ENCODE measurements at places on chromosomes 3 and 15. TPM values are rescaled to one million over a fixed set of nuclear protein-coding genes. Genes with fewer than 3 reads are reported as not detected.
A peak's percentile ranks its signal among the peaks of the same experiment; 100 is the strongest.

GRCh38 chr15:57559875-57560274 is 31.8 kb upstream of the MYZAP start:
- DNase-seq: peak; percentile 84

DNA sequence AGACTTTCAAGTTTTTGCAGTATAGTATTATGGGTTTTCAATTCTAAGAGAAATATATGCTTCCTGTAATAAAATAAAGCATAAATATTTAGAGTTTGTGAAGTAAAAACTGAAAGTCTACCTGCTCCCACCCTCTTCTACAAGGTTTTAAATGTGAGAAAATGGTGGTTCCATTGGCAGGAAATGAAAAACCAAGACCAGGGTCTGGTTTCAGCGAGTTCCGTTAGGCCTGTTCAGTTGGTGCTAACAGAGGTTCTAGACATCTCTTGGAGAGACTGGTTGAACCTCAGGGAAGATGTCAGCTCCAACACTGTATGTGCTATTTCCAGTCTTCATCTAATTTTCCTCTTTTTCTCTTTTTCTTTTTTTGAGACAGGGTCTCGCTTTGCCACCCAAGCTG is 11.8 kb upstream of the MYO1E start:
- no peak for DNase-seq

- no peak for DNase-seq
Observed at GRCh38 chr3:14231145-14231990, 52.8 kb downstream of the LSM3 start.

DNA sequence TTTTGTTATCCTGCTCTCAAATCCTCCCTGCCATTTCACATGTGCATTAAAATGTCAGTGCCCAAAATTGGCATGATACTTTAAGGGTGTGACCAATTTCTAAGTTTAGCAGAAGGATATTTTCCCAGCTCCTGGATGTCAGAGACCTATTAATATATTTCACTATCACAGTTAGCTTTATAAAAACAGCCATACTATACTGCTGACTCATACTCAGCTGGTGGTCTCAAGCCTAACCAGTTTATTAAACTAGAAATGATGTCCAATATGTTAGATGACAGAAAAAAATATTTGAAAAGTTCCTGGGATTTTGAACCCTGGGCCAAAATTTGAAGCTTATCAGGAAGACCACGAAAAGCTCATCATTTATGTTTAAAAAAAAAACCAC is 60.9 kb upstream of the ZNF280D start:
- no peak for DNase-seq

- DNase-seq: no peak
Observed at GRCh38 chr15:43544266-43544665, 26.9 kb downstream of the MAP1A start.

Gene UTS2B
- 0.42 TPM for total RNA-seq
